ENCODE measurements at places on chromosomes 1 and 21.
A peak's percentile ranks its signal among the peaks of the same experiment; 100 is the strongest.

- H3K27me3 ChIP-seq: peaks cover 44% of the 10 kb centered on the region
- peaks cover 9% of the 10 kb centered on the region for H3K4me1 ChIP-seq
- no peaks in the 10 kb centered on the region for H3K36me3 ChIP-seq
- no peak overlapping the region for H3K27ac ChIP-seq
These were observed 1.0 kb upstream of the FOXO6 start for GRCh38 chr1:41360074-41360785.

DNA sequence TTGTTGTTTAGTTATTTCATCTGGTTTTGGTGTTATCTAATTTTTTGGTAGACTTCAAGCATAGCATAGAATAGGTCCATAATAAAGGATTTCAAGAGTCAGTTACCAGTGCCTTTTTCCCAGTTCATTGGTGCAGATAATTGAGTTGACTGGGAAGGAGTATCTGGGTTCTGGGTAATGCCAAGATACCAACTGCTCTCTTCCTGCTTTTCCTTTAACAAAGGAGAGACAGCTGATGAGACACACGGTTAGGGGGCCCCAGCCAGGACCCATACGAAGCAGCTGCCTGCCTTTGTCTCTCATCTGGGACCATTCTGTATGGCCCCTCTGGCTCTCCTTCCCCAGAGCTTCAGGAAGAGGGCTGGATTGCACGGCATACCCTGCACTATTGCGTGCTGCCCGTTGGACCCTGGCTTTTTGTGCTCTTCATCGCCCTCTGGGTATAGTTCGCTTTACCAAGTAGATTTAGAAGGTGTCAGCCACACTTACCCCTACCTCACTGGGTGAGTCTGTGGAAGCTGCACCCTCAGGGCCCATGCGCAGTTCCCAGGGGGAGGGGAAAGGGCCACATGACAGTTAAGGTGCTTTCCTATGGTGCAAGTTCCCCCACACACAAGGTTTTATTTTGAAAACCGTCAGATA lies 7.0 kb downstream of the NAV1 start:
- no peaks in the 10 kb centered on the region for H3K36me3 ChIP-seq
- H3K4me3 ChIP-seq: no peak overlapping the region
- H3K27me3 ChIP-seq: no peaks in the 10 kb centered on the region
- H3K4me1 ChIP-seq: no peaks in the 10 kb centered on the region

GRCh38 chr1:172359491-172359999 lies 60.9 kb upstream of the C1orf105 start:
- no peak for DNase-seq
- H3K27me3 ChIP-seq: no peaks in the 10 kb centered on the region
- no peaks in the 10 kb centered on the region for H3K36me3 ChIP-seq

DNA sequence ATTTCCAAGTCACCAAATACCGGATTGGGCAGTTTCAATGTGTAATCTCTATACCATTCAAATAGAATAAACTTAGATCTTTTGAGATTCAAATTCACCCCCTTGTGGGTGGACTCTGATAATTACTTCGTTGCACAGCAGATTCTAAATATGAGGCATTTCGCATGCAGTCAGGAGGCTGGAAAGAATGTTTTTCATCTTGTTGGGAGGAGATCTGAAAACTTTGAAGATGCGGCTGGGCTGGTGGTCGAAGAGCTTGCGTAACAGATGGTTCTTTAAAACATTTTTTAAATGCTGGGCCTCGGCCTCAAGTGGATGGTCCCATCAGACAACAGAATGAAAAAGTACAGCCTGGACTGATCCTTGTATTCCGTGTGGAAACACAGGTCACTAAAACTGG lies 10.4 kb downstream of the NR5A2 start:
- H3K27ac ChIP-seq: no peak overlapping the region
- peaks cover 100% of the 10 kb centered on the region for H3K27me3 ChIP-seq
- no peak for DNase-seq

DNA sequence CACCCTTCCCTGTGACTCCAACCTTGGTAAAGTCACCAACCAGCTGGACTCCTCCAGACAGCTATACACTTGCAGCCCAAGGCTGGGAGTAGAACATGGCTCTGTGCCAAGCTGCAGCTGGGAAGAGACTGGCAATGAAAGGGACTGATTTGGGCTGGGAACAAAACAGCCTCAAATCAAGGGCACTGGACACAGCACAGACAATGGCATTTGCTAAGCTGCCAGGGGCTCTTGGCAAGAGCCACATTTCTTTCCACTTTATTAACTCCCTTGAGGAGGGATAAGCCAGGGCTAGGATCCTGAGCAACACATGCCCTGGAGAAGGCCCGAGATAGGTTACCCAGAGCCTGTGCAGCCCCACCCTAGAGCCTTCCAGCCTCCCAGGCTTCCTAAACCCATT lies 12.0 kb downstream of the SYT11 start:
- H3K4me3 ChIP-seq: no peak overlapping the region
- peaks cover 5% of the 10 kb centered on the region for H3K27me3 ChIP-seq
- no peaks in the 10 kb centered on the region for H3K36me3 ChIP-seq
- no peak for DNase-seq
- H3K27ac ChIP-seq: no peak overlapping the region

DNA sequence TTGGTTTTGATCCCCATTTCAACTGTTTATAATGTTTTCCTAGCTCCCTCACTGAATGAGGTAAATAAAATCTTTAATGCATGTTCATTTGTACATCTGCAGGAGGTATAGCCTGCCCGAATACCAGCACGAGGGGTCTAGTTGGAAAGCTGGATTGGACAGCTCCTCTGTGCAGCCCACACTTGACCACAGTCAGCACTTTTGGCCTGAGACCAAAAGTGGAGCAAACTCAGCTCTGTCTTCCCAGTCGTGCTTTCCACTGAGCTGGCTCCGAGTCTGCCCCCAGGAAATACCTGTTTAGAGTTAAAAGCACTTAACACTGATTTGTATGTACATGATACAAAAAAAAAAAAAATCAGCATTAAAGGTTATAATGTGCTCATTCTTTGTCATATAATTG lies 224.4 kb downstream of the DSCAM start:
- no peak overlapping the region for H3K4me3 ChIP-seq
- no peaks in the 10 kb centered on the region for H3K4me1 ChIP-seq
- H3K27me3 ChIP-seq: no peaks in the 10 kb centered on the region
- no peaks in the 10 kb centered on the region for H3K36me3 ChIP-seq
- H3K27ac ChIP-seq: no peak overlapping the region

DNA sequence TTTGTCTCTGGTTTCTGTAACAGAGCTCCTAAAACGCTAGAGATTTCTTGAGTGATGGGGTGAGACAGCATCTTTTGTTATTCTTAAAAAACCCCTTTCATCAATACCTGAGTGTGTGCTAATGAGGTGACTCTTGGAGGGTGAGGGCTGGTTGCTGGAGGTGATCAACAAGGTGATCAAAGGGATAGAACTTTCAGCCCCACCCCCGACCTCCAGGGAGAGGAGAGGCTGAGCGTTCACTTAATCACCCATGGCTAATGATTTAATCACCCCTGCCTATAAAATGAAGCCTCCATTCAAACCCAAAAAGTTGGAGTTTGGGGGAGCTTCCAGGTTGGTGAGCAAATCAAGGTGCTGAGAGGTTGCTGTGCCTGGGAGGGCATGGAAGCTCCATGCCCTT lies 175.4 kb downstream of the SLC35F3 start:
- H3K4me1 ChIP-seq: no peaks in the 10 kb centered on the region
- H3K36me3 ChIP-seq: no peaks in the 10 kb centered on the region
- peak; percentile 70 for DNase-seq
- H3K4me3 ChIP-seq: no peak overlapping the region
- H3K27ac ChIP-seq: no peak overlapping the region

DNA sequence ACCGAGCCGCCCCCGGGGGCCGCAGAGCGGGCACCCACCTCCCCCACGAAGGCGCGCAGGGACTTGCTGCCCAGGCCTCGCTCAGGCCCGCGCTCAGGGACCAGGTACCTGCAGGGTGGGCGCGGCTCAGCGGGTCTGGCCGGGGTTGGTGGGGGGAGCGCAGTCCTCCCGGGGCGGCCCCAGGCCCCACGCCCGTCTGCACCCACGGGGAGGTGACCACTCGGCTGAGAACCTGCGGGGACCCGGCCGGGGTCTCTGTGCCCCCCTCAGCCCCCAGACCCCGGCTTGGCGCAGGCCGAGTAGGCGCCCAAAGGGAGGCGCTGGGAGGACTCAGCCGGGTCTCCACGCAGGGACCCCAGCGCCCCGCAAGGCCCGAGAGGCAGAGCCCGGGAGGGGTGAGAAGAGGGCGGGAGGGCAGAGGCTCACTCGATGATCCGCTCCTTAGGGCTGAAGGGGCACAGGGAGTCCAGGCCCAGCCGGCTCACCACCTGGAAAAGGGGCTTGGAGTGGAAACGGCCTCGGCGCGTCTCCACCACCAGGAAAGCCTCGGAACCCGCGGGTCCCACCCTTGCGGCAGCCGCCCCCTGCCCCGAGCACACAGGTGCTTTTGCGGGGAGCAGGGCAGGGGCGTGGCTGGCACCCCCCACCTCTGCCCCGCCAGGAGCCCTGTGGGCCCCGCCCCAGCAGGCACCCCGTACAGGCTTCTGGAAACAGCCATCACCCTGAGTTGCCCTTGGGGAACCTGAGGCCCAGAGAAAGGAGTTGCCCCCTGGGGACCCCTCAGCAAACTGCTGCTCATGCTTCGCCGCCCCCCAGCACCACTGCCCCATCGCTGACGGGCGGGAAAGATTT lies 9.3 kb downstream of the FTCD start:
- no peak overlapping the region for H3K4me3 ChIP-seq
- DNase-seq: no peak
- H3K27me3 ChIP-seq: no peaks in the 10 kb centered on the region
- H3K36me3 ChIP-seq: no peaks in the 10 kb centered on the region

GRCh38 chr1:5911157-5911556 lies 81.1 kb downstream of the NPHP4 start:
- no peak overlapping the region for H3K4me3 ChIP-seq
- H3K27ac ChIP-seq: no peak overlapping the region
- no peaks in the 10 kb centered on the region for H3K4me1 ChIP-seq
- peak; percentile 37 for DNase-seq

DNA sequence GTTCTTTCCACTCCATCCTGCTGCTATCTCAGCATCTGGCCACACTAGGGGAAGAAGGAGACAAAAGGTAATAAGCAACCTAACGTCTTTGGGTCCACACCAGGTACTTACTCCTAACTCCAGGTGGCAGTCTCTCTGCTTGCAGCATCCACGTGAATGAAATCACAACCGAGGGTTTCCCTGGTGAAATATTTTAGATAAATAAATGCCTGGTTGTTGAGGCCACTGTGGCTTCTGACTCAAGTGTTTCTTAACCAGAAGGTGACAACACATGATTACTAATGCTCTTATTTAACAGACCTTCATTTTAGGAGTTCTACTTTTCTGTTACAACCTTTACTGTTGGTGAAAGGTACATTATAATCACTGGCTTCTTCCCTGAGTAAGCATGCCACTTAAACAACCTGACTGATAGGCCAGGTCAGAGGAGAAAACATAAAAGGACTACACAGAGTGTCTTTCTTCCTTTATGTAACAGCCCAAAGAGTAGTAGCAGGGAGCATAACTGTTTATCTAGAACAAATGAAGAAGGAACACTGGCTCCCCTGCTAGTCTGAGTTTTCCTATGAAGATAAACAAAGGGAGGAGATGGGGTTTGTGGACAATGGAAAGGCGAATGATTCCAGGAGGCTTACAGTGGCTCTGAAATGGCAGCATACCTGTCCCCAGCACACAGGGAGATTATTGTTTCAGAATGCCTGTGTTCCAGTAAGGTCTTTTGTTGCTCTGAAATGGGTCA lies 59.9 kb downstream of the SYT6 start:
- H3K27ac ChIP-seq: no peak overlapping the region
- DNase-seq: no peak
